Epithelial cell of proximal tubule (primary cell): ENCODE measurements at places on chromosomes 2 and 18.

GRCh38 chr2:157415591-157416101 lies 28.2 kb downstream of the CYTIP start:
- DNase-seq, result no peak

GRCh38 chr2:203681978-203682377 lies 24.5 kb upstream of the CD28 start:
- DNase-seq, result no peak

- DNase-seq, result no peak
These were observed 492.5 kb downstream of the SOX11 start for GRCh38 chr2:6184532-6185292.

DNA sequence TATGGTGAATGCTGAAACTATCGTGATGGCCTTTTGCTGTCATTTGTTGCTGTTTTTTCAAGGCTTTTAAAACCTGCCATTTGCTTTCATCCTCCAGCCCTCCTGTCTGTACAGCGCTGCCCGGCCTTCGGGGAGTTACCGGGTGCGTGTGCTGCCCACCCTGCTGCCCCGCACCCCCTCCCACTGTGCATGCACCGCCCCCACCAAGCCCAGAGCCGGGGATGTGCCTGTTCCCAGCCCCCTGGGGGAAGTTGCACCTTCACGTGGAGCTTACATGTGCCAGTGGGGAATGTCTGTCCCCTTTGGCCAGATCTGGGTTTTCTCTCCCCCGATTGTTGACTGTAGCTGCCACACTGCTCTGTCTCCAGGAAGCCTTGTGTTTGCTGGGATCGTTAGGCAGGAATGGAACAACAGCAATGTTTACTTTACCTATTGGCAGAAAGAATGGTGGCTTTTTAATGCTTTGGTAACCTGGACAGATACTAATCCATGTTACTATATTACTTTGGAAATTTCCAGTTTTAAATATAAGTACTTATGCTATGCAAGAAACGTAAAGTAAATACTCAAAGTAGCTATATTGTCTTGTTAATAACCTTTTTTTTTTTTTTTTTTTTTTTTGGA lies 64.8 kb upstream of the RBM44 start:
- DNase-seq, result no peak

DNA sequence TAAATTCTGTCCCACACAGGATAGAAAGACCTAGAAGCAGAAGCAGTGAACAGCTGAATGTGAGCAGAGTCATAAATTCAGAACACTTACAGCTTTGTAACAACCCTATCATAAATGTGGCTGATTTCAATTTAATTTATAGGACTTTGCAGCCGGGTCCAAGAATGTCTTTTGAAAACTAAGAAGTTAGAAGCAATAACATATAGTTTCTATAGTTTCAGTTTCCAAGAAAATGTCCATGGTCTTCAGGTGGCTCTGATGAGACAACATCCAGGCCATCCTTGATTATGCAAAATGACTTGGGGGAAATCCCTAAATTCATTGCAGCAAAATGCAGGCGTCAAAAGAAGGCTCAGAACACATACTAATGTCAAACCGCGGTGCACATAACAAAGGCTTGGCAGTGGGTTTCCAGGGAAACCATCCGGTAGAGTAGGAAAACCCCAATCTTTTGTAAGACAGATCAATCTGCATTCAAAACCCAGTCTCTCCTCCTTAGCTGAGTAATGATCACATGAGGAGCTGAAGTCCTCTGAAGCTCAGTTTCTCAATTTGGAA lies 442.2 kb upstream of the ID2 start:
- no peak for DNase-seq

DNA sequence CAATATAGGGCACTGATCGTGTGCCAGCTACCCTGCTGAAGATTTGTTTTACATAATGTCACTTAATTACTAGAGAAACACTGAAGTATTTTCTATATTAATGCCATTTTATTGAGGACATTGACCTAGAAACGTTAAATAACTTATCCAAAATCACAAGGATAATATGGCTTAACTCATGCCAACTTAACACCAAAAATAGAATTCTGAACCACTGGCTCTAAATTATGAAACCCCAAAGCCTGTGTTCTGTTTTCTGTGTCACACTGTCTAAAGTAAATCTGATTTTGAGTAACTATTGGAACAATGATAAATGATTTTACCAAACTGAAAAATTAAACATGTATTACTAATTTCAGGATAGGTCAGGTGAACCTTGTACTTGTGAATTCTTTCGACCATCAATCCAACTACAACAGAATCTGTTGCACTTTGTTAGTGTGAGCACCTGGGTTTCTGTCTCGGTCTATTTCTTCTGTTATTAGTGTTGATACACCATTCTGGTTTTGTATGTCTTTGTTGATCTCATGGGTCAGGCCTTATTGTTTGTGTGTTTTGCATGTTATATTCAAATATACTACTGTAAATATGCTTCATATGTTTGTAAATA lies 48.2 kb upstream of the CCDC141 start:
- DNase-seq, result no peak

GRCh38 chr2:114006460-114006859 lies 116.6 kb downstream of the ACTR3 start:
- no peak for DNase-seq

DNA sequence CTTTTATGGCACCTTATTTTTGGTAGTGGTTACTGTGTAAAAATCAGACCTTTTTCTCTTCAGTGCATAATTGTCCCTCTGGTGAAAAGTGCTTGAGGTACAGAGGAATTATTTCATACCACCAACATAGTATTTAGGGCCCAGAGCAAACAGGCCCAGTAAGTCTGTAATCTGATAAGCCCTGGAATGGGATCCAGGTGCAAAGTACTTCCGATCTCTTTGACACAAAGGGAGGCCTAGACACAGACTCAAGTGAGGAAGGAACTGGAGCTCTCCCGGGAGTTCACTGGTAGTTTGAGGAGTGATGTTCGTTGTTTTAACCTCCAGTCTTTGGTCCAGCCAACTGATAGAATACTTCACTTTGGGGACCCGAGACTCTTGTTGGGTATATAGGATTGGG lies 57.4 kb downstream of the RAB31 start:
- no peak for DNase-seq

DNA sequence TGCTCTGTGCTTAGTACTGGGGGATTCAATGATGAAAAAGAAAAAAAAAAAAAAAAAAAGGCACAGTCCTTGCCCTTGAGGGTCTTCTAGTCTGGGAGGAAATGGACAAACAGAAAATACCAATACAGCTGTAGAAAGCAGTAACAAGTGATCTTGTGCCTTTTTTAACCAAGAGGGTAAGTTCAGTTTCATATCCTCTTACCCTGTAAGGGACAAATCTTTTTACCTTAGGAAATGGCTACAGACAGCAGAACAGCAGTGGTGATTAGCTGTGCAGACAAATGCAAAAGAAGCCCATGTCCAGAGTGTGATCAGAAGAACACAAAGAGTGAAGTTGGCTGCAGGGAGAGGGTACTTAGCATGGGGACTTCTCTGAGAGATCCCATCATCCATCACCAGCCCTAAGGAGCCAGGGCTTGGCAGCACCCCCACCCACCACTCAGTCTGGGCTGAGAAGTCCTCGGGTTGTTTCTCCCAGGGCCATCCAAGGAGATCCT lies 102.9 kb downstream of the ALPK2 start:
- no peak for DNase-seq

GRCh38 chr2:228066126-228066798 lies 115.2 kb downstream of the SPHKAP start:
- DNase-seq, result no peak

DNA sequence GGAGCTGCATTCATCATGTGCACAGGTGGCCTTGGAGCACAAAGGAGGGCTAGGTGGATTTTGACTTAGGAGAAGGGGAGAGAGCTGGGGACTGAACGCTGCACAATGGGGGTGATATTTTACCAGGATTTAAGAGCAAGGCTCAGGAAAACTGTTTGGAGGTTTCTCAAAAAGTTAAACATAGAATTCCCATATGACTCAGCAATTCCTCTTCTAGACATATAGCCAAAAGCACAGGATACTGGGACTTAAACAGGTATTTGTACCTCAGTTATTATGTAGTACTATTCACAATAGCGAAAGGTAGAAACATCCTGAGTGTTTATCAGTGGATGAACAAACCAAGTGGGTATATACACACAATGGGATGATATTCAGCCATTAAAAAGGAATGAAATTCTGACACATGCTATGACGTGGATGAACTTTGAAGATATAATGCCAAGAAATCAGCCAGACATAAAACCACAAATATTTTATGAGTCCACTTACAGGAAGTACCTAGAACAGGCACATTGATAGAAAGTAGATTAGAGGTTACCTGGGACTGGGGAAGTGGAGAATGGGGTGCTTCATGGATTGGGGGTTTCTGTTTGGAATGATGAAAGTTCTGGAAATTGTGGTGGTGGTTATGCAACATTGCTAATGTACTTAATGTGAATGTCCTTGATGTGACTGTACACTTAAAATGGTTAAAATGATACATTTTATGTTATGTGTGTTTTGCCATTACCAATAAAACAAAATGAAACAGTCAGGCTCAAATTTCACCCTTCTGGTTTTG lies 216.9 kb downstream of the HAUS1 start:
- peak; percentile 87 for DNase-seq

- DNase-seq, result no peak
These were observed 6.4 kb upstream of the TGFA start for GRCh38 chr2:70560040-70560439.

DNA sequence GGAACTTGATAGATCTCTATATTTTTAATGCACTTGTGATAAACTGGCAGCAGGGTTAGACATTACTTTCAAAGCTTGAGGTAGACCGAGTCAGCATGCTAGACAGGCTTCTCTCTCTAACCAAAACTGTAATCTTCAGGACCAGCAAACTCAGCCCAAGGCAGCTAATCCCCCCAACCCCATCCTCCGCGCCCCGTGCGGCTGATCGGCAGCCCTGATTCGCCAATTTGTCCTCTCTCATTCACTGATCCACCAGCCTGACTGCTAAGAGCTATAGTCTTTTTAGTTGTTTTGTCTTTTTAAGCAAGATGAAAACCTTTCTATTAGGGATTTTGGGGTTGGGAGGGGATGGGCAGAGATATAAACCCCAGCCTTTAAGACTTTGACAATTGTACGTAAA lies 20.7 kb downstream of the ASPRV1 start:
- no peak for DNase-seq

DNA sequence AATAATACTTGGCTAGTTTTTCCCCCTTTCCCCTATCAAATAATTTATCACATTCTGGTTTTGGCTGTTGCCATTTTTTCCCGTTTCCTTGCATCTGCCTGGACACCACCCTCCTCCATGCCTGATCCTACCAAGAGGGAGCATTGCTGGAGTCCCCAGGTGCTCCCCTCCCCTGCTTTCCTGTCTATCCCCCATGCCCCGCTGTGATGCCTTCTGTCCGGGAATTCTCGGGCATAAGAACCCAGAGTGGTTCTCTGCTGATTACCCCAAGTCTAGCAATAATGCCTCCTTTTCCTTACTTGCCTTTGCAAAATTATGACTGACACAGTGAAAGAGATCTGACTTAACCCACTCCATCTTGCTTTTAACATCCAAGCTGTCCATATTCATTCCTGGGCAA lies 248.0 kb upstream of the PXDN start:
- DNase-seq, result no peak

- DNase-seq, result no peak
These were observed 166.2 kb downstream of the TDRD15 start for GRCh38 chr2:21289989-21290388.

- DNase-seq, result no peak
These were observed 213.6 kb downstream of the NR4A2 start for GRCh38 chr2:156118753-156119416.

DNA sequence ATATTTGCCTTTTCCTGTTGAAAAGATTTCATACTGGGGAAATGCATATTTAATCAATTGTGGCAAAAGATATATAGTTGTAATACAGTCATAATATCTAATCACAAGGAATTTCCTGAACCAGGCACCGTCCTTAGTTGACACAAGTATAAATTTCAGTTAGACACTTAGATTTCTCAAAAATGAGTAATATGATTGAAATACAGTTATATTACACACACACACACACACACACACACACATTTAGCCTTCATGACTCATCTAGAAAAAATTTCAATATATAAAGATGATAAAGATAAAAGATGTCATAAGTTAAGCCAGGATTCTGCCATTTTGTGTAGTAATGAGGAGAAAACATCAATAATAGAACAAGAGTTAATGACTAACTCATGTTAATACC lies 258.4 kb upstream of the ZNF804A start:
- no peak for DNase-seq

DNA sequence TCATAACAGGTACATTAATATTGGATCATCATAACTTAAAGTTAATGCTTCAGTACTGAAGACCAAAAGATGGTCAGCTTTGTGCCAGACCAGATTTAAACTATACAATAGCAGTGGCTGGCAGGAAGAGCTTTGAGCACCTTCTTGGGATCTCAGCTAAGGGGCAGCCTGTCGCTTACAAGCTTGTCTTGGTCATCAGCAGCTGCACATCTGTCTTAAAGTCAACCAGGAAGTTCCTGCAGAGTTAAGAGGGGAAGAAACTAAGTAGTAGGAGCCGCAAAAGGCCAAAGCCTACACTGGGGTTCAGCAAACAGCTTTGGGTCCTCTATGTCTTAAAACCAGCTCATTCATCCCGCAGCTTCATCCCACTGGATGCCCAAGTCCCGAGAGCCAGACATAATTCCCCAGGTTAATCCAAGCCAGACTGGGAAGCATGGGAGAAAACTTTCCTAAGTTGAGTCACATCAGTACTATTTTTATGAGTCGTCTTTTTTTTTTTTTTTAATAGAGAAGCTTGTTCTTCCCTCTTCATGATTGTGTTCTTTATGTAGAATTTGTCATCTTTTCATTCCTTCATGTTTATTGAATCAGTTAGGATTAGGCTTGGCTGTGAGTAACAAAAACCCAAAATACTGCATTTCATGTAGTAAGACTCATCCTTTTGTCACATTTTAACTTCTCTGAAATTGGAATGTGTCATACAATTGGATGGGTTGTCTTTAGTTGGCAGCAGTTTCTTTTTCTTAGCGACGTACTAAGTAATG lies 59.3 kb downstream of the SERTAD2 start:
- DNase-seq, result peak; percentile 39

- no peak for DNase-seq
These were observed 256.1 kb downstream of the NCKAP5 start for GRCh38 chr2:133312038-133312729.

DNA sequence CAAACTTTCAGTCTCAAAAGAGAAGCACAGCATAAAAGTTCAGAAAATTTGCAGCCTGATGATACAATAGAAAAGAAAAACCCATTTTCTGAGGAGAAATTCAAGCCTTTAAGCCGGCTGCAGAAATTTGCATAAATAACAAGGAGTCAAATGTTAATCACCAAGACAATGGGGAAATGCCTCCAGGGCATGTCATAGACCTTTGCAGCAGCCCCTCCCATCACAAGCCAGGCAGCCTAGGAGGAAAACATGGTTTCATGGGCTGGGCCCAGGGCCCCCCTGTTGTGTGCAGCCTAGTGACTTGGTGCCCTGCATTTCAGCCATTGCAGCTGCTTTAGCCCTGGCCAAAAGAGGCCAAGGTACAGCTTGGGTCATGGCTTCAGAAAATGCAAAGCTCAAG lies 54.1 kb upstream of the CAVIN2 start:
- DNase-seq, result no peak

DNA sequence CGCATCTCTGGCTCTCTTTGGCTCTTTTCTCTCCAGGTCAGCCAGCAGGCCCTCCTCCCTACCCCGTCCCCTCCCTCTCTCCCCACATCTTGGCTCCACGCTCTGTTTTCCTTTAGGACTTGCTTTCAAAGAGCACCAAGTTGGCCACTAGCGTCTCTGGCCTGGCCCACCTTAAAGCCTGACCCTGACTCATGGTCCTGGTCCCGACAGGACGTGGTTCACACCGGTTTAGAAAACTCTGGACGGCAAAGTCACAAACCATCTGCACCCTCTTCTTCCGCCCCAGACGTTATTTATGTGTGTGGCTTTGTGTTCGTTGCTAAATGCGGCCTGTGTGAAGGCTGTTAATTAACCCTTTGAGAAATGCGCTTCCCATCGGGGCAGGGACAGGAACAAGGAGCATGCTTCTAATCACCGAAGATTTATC lies 169.0 kb upstream of the HAAO start:
- no peak for DNase-seq
